ENCODE measurements at places on chromosomes 4 and X.

DNA sequence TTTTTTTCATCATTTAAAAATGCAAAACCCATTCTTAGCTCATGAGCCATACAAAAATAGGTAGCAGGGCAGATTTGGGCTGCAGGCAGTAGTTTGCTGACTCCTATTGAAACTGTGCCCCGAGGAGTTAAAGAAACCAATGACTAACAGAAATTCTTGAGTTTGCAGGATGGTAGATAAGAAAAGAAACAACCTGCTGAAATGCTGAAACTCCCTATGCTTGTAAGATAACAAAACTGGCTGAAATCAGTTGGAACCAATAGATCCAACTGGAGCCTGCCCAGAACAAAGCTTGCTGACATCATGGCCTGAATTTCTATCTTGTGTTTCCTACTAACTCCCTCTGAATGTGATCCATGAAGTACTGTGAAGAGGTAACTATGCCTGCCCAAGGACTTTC, 68.6 kb downstream of the ANOS1 start:
- no peak for DNase-seq

- DNase-seq = no peak
These were observed 11.2 kb upstream of the AMOT start for GRCh38 chrX:112851806-112852205.

GRCh38 chr4:149136951-149137620, 678.6 kb downstream of the IQCM start:
- DNase-seq = no peak

- DNase-seq = peak; percentile 58
These were observed 4.8 kb upstream of the DUSP9 start for GRCh38 chrX:153642051-153642654.

DNA sequence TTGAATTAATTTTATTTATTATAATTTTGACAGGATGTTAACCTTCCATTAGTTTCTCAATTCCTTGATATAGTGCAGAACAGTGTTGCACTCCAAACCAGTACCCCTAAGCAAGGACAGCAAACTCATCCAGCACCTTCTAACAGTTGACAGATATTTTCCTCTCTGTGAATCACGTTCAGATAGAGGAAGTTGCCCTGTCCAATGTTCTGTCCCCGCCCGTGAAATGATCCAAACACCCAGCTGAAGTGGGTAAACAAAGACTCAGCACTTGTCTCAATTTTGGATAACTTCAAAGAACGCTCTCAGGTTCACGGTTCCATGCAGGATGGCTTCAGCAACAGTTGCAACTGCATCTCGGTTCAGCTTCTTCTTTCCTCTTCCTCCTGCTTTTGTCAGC, 1240.0 kb upstream of the ADGRL3 start:
- no peak for DNase-seq

- no peak for DNase-seq
These were observed 489.8 kb downstream of the PABPC4L start for GRCh38 chr4:133711817-133712216.

- no peak for DNase-seq
These were observed 23.6 kb upstream of the CDKL5 start for GRCh38 chrX:18401848-18402213.

DNA sequence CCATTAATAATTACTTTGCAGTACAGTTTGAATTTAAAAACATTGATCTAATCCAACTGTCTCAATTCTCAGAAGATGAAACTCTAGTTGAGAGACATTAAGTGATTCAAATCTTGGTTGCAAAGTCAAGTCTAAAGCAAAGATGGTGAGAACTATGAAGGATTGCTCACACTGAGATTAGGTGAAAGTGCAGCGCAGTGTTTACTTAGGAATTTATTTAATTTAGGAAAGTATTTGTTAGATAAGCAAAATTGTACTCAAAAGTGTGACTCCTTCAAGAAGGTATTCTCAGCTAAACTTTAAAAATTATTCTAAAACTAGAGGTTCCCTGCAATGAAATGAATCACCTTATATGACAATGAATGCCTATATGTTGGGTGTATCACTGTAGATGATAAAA, 454.9 kb downstream of the PDGFC start:
- DNase-seq = no peak

GRCh38 chr4:176967586-176967985, 174.9 kb upstream of the VEGFC start:
- DNase-seq = no peak

- no peak for DNase-seq
These were observed 45.1 kb upstream of the FAM9A start for GRCh38 chrX:8846266-8846665.

DNA sequence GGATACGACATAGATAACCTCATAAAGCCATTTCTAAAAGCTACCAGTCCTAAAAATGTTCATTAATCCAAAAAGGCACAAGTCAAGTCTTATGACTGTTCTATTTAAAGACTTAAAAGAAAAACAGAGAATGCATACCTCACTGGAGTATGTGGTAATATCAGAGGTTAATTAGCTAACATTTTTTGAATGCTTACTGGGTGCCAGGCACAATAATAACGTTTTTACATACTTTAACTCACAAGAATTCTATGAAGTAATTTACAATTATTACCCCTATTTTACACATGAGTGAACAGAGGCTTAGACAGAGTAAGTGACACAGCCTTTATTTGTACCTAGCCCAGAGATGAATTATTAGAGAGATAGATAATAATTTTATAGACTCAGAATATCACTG, 207.5 kb downstream of the PDGFC start:
- no peak for DNase-seq

GRCh38 chr4:5828005-5828391, 64.9 kb downstream of the CRMP1 start:
- DNase-seq = no peak

- no peak for DNase-seq
These were observed 448.9 kb downstream of the KCTD8 start for GRCh38 chr4:43999669-44000068.

- no peak for DNase-seq
These were observed 194.7 kb upstream of the TLL1 start for GRCh38 chr4:165678236-165678935.

- no peak for DNase-seq
These were observed 28.4 kb upstream of the SULT1E1 start for GRCh38 chr4:69888336-69888735.

DNA sequence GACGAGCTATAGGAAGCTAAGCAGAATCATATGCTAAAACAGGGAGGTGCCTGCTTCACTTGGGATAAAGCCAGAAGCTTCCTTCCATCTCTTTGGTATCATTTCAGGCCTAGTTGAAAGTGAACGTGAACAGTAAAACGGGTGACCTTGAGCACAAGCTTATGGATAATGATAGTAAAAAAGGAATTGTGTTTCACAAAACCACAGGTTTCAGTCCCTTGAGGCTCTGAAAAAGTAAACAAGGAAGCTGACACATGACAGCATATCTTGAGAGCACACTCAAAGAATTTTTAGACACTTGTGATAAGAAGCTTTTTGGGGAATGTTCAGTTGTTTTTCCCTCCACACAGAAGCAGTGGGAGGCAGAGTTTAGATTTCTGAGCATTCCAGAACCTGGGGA, 286.1 kb downstream of the DCHS2 start:
- no peak for DNase-seq

DNA sequence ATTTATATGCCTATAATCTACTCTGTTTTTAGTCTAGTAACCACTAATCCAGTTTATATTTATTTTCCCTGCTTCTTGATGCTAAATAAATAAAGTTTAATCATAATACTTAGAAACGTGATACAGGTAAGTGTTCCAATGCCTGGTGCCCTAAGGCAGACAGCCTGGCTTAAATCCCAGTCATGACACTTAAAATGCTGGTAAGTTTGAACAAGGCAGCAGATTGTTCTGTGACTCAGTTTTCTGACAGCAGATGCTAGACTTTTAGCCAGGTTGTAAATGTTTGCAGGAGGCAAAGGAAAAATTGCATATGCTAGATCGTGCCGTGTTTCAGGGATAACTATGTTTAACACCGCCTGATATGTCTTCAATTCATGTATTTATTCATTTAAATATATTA, 2661.6 kb downstream of the PCDH7 start:
- no peak for DNase-seq

DNA sequence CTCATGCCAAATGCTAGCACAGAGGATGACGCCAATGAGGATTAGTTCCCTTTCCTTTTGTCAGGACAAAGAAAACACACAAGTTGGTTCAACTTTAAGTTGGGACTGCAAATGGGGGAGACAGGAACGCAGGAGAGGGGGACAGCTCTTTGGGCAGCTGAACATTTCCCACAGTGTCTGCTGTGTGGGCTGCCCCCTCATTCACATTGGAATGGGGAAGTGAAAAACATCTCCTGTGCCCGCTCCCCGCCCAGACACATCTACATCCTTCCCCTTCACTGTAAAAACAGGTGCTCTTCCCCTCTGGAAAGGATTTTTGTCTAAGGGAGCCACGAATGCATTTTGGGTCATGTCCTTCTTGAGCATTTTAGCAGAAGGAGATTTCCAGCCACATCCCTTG, 44.5 kb upstream of the TBC1D9 start:
- DNase-seq = no peak

GRCh38 chr4:108849611-108850168, 86.8 kb upstream of the ETNPPL start:
- no peak for DNase-seq

- DNase-seq = peak; percentile 62
These were observed at the start of gene GAB3 for GRCh38 chrX:154750301-154751202. GAB3 (minus strand) TSS chrX:154751077; CDS start chrX:154751025, 52 bp downstream.

GRCh38 chrX:69137371-69138117, 27.7 kb downstream of the PJA1 start:
- DNase-seq = no peak

GRCh38 chrX:27571164-27571563, 19.0 kb upstream of the DCAF8L2 start:
- no peak for DNase-seq

GRCh38 chr4:158020734-158021346, 152.0 kb downstream of the GASK1B start:
- no peak for DNase-seq

GRCh38 chr4:53656421-53656981, 65.2 kb upstream of the LNX1 start:
- no peak for DNase-seq

GRCh38 chr4:79466621-79467020, 58.6 kb upstream of the GK2 start:
- DNase-seq = no peak

- no peak for DNase-seq
These were observed 43.5 kb downstream of the GATB start for GRCh38 chr4:151717314-151717713.

- DNase-seq = no peak
These were observed at the start of gene CLNK for GRCh38 chr4:10684631-10685030. CLNK (minus strand) TSS chr4:10684768; CDS start chr4:10667869, 16,899 bp downstream.

DNA sequence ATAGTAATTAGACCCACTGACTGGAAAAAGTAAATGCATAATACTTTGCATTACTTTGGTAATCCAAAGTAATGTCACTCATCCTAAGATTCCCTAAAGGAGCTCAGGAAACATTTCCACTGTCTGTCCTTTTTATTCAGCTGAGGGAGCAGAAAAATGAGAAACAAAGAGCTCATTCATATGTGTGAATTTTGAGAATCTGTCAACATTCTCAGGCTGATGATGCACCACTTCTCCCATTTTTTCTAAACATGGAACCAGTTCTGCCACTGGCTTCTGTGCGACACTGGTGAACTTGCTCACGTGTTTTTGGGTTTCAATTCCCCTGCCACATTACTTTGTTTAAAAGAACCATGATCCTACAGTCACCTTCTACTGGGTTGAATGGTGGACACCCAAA, 28.4 kb upstream of the ADH7 start:
- no peak for DNase-seq

DNA sequence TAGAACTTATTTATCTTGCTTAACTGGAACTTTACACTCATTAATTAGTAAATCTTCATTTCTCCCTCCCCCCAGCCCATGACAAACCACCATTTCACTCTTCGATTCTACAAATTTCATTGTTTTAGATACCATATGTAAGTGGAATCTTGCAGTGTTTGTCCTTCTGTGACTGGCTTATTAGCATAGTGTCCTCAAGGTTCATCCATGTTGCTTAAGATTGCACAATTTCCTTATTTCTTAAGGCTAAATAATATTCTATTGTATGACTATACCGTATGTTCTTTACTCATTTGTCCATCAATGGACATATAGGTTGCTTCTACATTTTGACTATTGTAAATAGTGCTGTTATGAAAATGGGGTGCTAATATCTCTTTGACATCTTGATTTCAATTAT, 24.5 kb upstream of the RNF212 start:
- no peak for DNase-seq

DNA sequence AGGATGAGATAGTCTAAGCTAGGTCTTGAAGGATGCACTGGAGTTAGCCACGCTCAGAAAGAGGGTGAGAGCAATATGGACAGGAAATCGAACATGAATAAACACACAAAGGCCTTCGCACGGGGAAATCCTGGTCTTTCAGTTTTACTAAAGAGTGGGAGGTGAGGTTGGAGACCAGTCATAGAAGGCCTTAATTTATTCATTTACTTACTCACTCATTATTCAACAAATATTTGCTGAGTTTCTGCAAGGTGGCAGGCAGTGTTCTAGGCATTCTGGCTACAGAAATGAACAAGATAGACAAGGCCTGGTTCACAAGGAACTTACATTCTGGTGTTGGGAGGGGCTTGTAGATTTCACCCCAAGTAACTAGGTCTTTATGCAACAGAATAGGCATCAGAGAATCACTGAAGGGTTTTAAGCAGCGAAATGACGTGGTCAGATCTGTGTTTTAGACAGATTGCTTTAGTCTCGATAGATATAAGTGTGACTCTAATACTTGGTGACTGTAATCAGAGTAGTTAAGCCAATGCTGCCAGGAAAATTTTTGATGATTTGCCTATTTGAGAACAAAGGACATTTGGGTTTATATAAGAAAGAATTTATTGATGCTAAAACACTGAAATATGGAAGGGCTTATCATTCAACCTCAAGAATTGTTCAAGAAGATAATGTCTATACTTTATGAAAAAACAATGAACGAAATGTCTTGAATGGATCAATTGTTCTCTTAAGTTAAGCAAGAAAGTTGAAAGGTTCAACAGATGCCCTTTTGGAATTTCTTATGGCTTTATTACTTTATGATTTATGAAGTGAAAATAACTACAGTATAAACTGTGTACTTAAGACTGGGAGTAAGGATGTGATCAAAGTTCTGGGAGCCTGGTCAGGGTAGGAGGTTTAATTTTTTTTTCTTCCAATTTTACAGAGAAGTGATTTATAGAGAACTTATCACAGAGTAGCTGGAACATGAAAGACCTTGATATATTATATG, 184.4 kb upstream of the CASK start:
- DNase-seq = no peak

GRCh38 chr4:159298502-159298901, 195.6 kb downstream of the RAPGEF2 start:
- DNase-seq = no peak

- no peak for DNase-seq
These were observed 335.2 kb downstream of the FBXW7 start for GRCh38 chr4:152200511-152201333.

- DNase-seq = no peak
These were observed 1492.7 kb upstream of the IGFBP7 start for GRCh38 chr4:58602731-58603359.

- DNase-seq = no peak
These were observed 41.2 kb downstream of the APLN start for GRCh38 chrX:129613596-129613995.

- no peak for DNase-seq
These were observed 33.2 kb upstream of the ARMCX4 start for GRCh38 chrX:101452056-101452455.
